ENCODE measurements at places on chromosomes 5 and 9.
A peak's percentile ranks its signal among the peaks of the same experiment; 100 is the strongest.

GRCh38 chr9:100700689-100701318 lies 122.9 kb downstream of the CAVIN4 start:
- no peak for DNase-seq

DNA sequence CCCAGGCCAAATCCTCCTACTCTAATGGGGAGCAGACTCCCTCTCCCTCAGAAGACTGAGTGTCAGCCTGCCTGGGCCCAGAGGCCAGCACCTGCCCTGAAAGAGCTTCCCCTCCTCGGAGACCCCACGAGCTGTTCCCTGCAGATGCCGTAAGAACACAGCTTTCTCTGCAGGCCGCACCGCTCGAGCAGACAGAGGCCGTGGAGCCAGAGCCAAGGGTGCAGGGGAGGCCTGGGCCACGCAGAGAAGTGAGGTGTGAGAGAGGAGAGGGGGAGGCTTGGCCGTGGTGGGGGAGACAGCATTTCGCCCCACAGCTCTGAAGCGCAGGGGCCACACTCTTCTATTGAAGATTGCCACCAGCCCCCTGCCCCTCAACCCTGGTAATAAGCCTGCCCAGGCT lies 62.8 kb upstream of the GARNL3 start:
- no peak for DNase-seq

GRCh38 chr5:14557791-14558415 lies 23.7 kb upstream of the OTULINL start:
- DNase-seq, result no peak

- no peak for DNase-seq
Observed at GRCh38 chr5:126888175-126888574, 111.2 kb downstream of the LMNB1 start.

DNA sequence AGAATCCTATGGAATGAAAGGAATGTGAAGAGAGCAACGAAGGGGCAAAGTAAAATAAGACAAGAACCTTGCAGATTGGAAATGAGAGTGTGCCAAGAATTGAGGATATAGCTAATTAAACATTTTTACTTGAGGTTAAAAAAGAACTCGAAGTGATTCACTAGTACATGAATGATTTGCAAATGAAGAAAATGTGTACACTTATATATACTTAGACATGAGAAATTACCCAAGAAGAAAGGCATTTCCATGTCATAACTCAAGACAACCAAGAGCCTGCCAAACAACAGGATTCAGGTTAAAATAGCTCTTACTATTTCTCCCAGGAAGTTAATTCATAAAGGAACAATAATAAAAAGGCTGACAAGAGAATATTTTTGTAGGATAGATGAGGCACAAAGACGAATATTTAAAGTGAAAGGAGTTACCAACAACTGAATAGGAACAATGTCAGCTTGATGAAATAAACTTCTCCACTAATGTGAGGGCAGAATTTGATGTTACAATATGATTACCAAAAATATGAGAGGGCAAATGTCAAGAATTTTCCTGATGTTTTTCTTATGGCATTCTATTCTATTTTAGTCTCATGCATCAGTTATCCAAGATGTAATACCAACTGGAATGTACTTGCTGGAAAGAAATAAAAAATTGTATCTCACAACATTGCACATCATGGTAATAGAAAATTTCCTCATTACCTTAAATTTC lies 18.9 kb upstream of the NPR3 start:
- DNase-seq, result no peak

DNA sequence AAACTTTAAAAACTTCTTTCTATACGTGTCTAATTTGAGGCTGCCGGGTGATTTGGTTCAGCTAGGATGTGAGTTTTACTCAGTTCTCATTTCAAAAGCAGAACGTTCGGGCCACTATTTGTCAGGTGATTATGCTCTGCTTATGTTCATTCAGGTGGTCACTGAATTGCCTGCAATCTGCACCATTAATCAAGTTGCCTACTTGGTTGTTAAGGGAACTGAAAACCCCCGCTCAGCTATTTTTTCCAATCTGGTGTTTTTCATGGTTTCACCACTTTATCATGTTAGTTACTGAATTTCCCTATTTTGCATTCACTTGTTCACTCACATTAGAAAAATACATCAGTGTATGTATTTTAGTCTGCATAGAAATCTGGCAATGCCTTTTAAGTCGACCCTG lies 523.0 kb downstream of the CSNK1G3 start:
- DNase-seq, result no peak

- no peak for DNase-seq
Observed at GRCh38 chr9:83930881-83931280, 9.6 kb upstream of the KIF27 start.

DNA sequence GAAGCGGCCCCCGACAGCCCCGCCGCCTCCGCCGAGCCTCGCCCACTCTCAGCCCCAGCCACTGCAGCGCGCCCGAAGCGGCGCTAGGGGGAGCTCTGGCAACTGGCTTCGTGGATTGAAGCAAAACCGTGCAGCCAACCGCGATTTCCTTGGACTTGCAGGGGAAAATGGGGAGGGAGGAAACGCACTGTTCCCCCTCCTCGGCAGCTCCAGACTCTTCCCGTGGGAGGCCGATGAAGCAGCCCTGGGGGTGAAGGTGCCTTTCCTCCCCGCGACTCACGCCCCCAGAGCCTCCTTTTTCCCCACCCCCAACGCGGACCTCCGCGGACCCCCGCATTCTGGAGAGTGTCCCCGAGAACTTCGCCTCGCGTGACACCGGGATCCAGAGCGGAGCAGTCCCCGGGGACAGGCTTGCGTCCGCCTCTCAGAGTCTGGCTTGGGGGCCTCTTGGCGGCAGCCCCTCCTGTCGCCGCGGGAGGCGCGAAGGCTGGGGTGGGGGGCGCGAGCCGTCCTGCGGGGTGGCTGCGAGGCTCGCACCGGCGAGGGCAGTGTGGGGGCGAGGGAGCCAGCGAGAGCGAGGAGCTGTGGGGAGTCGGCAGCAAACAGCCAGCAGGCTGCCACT lies 3.8 kb downstream of the IER5L start:
- DNase-seq, result peak; percentile 65

DNA sequence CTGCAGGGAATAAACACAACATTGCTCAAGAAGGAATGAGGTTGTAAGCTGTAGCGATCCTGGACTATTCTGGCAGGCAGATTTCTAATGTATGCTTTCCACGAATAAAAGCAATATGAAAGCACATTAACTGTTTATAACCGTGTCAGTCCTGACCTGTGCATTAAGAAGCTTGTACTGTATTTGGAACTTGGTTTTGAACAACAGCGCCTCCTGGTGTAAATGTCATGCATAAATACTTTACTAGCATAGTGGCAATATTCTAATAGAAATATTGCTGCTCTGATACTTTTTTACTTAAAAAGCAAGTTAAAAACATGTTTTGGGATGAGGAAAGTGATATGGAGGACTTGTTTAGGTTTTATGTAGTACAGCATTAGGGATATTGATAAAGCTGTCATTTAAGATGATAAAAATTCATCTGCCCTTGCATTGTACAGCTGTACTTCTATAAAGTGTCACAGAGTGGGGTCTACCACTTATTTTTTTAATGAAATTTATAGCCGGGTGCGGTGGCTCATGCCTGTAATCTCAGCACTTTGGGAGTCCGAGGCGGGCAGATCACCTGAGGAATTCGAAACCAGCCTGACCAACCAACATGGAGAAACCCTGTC lies 70.7 kb upstream of the GNE start:
- no peak for DNase-seq

DNA sequence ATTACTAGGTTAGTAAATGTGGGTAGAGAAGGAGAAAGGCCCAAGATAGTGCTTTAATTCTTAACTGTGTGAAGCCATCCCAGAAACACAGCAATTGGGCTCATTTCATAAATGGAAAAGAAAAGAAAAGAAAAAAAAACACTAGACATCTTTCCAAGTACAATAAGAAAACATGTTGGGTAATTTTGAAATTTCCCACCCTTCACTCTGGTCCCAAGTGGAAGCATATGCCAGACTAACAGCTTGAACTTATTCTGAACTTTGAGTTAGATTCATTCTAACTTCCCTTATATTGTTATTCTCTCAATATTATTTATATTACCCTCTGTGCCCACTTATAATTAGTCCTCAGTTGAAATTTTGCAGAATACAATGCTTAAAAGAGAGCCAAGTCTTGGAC lies 113.4 kb upstream of the GHR start:
- no peak for DNase-seq

DNA sequence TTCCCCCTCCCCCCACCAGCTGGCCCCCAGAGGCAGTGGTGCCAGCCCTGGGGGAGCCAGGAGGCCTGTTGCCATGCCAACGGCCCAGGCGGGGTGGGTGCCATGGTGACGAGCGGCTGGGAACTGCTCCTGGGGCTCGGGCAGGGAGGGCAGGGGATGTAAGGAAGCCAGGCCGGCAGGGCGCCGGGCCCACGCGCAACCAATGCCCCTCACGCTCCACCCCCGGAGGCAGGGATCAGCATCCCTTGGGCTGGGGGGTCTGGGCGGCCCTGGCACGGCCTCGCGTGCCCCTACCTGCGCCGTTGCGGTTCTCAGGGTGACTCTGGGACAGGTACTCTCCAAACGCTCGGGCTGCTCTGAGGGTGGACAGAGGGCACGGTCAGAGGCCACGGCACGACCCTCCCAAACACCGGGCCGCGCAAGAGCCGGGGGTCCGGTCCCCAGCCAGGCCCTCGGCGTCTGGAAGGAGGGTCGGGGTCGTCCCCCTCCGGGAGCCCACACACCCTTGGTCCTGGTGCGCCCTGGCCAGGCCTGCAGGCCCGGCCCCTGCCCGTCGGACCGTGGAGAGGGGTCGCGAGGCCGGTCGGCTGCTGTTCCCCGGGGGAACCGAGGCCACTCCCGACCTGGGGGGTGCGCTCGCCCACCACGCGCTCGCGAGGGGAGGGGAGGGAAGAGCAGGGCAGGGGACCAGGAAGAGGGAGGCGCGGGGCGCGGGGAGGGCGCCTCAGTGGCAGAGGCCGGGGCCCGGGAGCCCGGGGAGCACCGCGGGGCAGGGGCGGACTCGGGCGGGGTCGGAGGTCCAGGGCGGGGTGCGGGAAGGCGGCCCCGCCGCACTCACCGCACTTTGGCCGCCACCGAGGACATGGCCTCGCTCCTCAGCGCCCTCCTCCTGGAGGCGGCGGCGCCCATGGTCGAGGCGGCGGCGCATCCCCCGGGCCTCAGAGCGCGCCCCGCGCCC lies 661 bp downstream of the NSMF start:
- no peak for DNase-seq

GRCh38 chr5:37565062-37565670 lies 186.0 kb downstream of the WDR70 start:
- no peak for DNase-seq

GRCh38 chr9:126156898-126157297 lies 169.7 kb upstream of the MVB12B start:
- no peak for DNase-seq

DNA sequence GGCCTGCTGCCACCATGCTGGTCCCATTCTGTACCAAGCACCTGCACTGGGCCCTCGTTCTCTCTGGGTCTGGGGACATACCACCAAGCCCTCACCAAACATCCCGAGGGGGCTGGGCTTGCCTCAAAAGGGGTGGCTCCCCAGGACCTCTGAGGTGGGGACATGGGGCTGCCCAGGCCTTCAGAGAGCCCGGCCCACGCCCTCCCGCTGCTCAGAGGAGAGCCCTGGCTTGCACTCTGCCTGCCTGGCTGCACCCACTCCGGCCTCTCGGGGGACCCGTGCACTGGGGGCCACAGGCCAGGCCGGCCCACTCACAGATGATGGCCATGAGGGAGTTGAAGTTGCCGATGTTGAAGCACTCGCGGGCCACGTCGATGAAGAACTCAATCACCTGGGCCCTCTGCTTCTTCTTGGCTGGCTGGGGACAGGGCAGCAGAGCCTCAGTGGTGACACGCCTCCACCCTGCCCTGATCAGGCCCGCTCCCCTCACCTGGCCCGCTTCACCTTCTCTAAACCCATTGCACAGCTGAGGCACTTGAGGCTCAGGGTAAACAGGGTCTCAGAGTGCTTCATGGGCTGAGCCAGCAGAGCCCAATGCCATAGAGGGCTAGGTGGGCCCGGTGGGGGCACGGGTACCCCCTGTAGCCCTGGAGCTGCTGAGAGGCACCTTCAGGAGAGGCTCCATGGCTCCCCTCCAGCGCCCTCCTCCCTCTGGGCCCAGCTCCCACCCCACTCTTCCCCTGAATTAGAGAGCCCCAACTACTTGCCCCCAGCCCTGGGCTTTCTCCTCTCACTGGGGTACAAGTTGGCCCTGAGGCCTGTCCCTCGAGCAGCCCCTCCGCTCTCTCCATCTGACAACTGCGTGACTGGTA lies 47.7 kb upstream of the RNF130 start:
- DNase-seq, result no peak

GRCh38 chr9:134981829-134982228 lies 64.1 kb upstream of the FCN1 start:
- DNase-seq, result no peak

DNA sequence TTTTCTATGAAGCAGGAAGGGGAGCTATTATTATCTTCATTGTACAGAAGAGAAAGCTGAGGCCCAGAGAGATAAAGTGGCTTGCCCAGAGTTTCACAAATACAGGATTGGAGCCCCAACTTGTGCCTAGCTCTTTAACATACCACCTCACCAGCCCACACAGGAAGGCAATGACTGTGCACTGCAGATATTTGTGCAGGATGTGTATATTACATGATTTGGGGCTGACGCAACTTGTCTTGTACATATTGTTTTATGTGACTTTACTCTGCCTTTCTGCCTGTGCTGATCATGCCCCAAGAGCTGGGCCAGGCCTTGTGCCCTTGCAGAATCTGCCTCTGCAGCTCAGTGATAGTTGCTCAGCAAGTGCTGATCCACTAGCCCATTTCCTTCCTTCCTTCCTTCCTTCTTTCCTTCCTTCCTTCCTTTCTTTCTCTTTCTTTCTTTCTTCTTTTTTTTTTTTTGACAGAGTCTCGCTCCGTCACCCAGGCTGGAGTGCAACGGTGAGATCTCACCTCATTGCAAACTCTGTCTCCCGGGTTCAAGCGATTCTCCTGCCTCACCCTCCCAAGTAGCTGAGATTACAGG lies 106.6 kb upstream of the TBCA start:
- no peak for DNase-seq

DNA sequence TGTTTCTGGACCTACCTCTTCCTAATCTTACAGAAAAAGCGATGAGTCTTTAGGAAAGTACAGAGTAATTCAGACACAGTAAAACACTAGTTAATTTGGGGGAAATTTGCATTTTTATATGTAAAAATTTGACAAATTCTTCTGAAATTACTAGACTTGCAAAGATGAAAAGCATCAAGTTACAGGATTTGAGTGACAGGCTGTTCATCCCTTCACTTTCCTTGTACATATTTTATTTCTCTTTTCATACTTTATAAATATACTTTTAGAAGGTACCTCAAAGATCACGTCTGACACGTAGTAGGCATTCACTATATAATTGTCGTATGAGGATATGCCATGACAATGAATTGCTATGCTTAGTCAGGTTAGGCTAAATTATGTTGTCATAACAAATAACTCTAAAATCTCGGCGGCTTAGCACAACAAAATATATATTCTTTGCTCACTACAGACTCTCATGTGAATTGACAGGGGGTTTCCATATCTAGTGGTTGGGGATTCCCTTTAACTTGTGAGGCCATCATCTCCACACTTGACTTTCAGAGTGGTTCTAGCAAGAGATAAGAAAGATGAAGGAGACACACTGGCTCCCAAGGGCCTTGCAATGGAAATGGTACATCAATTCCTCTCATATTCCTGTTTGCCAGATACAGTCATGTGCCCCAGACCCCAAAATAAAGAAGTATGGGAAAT lies 154.1 kb upstream of the TUT7 start:
- DNase-seq, result no peak

- DNase-seq, result peak; percentile 8
Observed at GRCh38 chr9:36995927-36996705, 38.0 kb downstream of the PAX5 start.

Measured in stimulated activated CD8-positive, alpha-beta memory T cell treated with anti-CD3 and anti-CD28 coated beads, Interleukin-2, amount 100 ng/mL, for 1 hour (primary cell).